ENCODE measurements at places on chromosomes 7 and 10.

GRCh38 chr7:114835861-114836260 lies 86.0 kb upstream of the MDFIC start:
- no peak for DNase-seq

DNA sequence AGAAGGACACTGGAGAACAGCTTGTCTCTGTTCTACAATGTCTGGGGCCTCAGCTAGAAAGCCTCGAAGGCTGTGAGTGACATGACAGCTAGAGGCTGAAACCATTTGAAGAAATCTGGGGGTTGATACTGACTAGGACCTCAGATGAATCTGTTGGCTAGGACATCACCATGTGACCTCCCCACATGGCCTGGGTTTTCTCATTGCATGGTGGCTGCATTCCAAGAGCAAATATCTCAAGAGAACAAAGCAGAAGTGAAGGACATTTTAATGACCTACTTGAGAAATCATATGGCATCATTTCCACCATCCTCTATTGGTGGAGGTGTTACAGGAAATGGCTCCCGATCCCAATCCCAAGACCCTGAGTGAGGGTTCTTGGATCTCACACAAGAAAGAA lies 450.6 kb upstream of the AUTS2 start:
- DNase-seq = no peak

DNA sequence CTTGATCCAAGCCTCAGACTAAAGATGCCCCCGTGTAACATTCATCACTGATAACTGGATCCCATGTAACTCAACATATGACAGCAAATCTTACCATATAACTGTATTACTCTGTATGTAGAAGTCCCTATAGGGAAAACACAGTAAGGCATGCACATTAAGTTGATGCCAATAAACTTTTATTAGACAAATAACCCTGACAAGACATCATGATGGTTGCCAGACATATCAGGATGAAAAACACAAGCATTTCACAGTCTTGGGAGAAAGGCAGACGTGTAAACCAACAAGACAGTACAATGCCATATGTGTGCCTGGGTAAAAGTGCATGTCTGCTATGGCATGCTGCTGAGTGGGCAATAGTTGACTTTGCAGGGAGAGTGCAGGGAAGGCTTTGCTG lies 142.2 kb downstream of the HERPUD2 start:
- no peak for DNase-seq

DNA sequence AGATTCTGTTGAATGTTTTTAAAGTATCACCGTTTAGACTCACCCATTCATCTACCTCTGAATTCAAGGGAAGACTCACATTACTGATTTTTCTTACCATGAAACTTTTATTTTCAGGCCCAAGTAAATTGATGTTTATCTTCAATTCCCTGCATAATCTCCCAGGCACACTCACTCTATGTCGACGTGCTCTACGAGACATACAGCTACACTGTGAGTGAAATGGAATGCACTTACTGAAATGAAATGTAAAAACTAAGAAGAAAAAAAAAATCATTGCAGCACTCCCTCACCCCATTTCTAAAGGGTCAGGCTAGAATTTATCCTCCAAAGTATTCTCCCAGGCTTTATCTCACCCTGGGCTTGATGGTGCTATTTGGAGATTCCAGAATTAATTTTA lies 987.9 kb downstream of the CCSER2 start:
- DNase-seq = no peak

- no peak for DNase-seq
Measured at GRCh38 chr10:131822013-131822691, 78.7 kb upstream of the PPP2R2D start.
